Left colon (tissue), 2 donors: ENCODE measurements at places on chromosomes 7 and 10.

- no peak for DNase-seq
Observed at GRCh38 chr10:83222832-83223742, 916.2 kb upstream of the GHITM start.

DNA sequence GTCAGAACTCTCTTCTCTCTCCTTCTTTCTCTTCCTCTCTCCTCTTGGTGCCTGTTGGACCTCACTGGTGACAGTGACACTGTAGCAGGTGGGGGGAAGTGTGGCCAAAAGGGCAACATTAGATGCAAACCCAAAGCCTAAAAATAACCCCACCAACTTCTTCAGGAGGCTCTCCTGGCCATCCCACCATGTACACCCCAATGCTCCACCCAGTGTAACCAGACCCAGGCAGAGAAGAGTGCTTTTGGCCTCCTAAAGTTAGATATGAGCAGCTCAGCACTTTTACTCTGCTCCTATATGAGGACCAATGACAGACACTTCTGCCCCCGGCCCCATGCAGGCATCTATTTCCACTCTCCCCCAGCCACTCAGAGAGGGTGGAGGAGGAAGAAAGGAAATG lies 5.5 kb downstream of the MYOZ1 start:
- no peak for DNase-seq

DNA sequence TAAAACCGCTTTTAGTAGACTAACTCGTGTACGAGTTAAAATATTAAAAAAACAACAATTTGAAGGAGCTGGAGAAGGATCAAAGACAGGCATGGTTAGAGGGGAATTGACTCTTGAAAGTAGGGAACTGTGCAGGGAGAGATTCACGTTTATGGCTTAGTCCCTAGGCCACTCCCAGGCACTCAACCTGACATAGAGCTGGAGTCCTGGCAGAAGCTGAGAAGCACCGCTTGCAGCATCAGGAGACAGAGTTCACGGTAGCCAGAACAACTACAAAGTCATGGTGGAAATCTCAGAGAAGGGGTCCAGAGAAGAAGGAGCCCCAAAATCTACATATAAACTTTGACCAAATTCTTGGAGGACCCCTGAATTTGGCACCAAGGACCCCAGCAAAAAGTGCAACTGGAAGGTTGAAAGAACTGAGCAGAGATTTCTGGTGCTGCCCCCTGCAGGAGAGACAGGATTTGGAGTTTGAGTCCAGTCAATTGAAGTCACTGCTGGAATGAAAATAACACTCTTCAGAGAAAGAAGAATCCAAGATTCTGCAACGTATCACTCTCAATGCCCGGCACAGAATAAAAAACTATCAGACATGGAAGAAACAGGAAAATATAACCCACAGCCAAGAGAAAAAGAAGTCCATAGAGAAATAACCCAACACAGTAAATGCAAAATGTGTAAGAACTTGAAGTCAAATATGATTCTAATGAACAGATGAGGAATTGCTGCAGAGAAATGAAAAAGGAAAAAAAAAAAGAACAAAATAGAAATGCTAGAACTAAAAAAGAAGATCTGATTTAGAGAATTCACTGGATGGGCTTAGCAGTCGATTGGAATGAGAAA lies 493.3 kb upstream of the PODXL start:
- peak; percentile 76 for DNase-seq

GRCh38 chr10:125156739-125157480 lies 3.5 kb downstream of the CTBP2 start:
- DNase-seq: peak; percentile 68

DNA sequence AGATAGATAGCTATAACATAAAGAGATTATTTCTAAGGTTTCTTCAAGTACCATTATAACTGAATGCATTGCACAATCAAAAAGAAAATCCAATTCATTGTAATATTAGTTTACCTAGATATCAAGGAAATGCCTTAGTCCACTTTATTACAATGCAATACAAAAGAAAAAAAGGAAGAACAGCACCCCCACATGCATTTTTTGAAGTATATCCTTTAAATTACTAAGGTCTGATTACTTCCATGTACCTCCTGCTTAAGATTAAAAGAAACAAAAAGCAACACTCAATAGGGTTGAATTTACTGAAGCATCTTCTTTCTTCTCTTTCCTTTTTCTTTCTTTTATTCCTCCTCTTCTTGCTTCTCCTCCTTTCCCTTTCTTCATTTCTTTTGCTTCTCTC lies 973.8 kb upstream of the LRRTM3 start:
- no peak for DNase-seq

DNA sequence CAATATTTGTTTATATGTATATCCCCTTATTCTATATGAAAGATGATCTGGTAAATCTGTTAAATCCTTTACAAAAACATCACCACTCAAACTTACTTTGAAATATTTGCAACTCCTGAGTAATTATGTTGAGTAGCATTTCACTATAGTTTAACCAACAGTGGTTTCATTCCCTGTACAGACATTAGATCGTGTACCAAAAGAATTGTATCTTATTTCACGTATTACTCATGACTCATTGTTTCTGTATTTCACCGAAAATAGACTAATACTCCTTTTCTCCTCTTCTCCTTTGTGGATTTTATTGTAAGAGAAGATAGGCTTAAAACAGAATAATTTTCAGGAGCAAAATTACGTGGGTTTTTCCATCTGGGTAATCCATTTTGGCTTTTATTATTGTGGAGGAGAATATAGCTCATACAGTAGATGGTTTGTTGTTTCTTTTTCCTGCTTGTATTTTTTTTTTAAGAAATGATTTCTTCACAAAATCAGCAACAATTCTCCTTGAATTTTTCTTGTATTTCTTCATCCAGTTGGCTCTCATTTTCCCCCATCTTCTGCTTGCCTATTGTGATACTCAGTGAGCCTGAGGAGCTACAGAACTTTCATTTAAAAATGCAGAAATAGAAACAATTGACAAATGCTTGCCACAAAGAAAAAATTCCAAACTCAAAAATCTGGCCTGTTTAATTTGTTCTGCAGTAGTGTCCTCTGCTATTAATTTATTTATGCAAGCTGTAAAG lies 90.6 kb upstream of the OIT3 start:
- no peak for DNase-seq

GRCh38 chr10:130854151-130854550 lies 457.4 kb downstream of the TCERG1L start:
- no peak for DNase-seq

GRCh38 chr10:71608819-71609768 lies 110.5 kb downstream of the C10orf105 start:
- peak; percentile 91 for DNase-seq

- DNase-seq: no peak
Observed at GRCh38 chr7:40436710-40437109, 301.9 kb downstream of the SUGCT start.

- DNase-seq: no peak
Observed at GRCh38 chr10:49598164-49598856, 11.8 kb upstream of the SLC18A3 start.

DNA sequence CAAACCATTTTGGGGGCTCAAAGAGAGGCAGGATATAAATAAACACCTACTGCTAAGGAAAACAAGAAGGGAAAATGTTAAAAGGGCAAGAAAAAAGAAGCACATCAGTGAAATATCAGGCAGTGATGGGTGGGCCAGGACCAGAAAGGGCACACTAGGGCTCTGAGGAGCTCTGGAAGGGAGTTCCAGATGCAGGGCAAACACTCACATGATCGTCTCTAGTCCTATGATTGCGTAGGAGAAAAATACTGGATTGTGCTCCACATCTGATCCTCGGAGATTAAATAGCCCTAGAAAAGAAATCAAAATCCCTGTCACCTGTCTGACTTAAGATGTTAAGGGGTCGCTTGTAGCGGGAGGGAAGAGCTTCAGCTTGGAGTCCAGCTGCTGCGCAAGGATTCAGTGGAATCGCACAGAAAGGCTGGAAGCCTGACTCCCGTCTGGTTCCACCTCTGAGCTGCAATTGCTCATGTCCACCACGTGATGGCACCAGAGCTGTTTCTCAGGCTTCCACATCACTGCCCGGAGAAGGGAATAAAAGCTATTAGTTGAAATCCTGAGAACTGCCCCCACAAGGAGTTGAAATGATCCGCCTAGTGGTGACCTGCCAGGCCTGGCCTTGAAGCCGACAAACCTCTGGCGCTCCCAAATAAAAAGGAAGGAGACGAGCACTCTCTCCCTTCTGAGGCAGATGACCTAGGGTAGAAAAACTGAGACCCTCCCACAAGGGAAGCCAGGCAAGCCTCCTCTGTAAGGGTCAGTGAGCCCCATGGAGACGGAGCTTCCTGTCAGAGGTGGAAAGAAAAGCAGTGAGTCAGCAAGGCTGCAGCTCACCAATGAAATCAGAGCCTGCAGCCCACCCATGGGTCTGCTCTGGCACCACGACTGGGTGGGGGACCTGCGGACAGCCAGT lies 39.2 kb downstream of the XPNPEP1 start:
- DNase-seq: peak; percentile 67
